ENCODE measurements at places on chromosomes 4 and X.

DNA sequence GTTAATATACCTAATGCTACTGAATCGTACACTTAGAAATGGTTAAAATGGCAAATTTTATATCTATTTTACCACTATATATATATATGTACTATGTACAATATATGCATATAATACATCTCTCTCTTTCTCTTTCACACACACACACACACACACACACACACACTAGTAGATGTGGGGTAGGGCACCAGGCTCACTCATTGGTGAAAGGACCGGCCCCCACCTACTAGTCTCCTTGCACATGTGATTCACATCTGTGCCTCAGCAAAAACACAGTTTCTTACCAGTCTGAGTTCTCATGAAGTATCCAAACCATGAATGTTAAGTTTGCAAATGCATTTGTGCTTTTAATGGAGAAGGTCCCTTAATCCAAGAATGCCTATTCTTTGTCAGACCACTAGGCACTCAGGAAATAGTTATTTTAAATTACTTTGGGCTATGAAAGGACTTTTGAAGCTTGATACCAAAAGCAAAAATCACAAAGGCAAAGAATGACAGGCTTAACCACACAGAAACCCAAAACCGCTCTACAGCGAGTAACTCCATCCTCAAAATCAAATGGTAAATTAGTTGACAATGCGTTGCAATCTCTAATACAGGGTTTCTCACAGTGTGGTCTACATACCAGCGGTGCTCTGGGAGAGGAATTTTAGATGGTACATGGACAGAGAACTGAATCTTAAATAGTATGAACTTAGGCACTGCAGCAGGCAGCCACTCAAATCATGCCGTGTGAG, 5.8 kb downstream of the TSC22D3 start:
- DNase-seq, result no peak

GRCh38 chrX:14964500-14964899, 91.3 kb downstream of the MOSPD2 start:
- no peak for DNase-seq

DNA sequence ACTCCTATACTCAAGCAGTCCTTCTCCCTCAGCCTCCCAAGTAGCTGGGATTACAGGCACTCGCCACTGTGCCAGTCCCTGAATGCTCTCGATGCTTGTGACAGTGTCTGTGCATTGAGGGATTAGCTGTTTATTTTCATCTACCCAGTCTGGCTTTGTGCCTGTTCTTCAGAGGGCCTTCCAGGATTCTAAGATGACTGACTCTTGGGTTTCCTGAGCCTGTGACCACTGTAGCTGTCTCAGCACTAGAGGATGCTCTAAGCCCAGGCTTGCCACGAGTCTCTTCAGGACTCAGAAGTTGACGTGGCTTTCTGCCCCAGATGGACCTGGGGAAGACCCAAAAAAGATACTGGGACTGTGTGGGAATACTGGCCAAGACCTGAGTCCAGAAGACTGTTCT, 201.4 kb downstream of the ARHGAP10 start:
- DNase-seq, result no peak

GRCh38 chr4:147525494-147526271, 44.8 kb downstream of the EDNRA start:
- DNase-seq, result no peak

- no peak for DNase-seq
Observed at GRCh38 chrX:23616361-23616760, 50.9 kb upstream of the PRDX4 start.

DNA sequence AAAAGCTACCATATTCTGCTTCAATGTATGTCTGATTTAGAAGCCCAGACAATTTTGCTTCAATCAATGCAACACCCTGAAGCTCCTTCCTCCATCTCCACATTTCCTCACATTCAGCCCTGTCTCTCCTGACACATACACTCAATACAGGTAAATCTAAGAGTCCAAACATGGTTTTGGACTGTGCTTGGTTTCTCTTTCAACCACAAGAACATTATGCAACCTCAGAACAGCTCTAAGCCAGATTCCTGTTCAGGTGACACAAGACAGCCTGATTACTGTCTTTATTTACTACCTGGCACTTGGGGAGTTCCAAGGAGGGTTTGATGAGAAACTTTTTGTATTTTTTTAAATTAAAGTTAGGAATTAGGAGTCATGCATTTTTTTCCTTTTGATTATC, 307.5 kb upstream of the SLIT2 start:
- DNase-seq, result no peak

All from epithelial cell of proximal tubule (primary cell).